ENCODE measurements at places on chromosomes 2 and 18.

DNA sequence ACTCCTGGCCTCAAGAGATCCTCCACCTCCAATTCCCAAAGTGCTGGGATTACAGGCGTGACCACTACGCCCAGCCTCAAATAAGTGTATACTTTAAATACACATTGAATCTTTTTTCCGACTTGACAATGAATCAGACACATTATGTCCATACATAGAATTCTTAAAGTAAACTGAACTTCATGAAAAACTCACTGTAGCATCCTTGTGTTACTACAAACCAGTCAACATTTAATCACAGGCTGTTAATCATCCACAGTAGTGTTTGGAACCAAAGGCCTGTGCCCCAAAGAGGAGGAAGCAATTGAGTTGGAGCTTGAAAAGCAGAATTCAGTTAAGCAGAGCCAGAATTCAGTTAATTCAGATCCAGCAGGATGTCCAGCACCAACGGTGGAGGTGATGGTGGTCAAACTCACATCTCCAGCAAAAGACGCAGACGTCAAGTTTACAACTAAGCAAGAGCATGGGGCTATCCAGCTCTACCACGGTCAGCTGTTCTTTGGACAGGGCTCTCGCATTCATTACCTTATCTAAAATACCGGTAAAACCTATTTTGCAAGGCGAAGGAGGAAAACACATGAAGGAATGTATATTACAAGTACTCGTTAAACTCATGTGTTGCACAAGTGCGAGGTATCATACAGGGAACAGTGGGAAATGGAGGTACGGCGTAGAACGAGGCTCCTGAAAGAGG is 1.2 kb downstream of the SLC39A6 start:
- DNase-seq: no peak

- DNase-seq: no peak
Measured at GRCh38 chr18:13452388-13452811, 233.8 kb downstream of the LDLRAD4 start.

DNA sequence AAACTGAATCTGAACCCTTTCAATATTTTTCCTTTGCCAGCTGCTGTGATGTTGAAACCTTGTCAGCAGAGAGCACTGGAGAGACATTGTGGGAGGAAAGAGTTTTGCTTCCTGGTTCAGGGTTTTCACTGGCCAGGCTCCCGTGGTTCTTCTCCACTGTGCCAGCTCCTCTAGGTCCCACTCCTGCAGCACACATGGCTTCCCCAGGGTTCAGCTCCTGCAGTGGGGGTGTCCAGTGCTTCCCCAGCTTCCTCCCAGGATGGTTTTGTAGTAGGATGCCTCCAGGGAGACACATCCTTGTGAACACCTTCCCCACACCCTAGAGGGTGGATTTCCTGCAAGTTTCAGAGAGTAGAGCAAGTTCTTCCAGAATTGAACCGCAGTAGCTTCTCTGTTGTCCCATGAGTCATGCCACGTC is 24.0 kb upstream of the SULT1C3 start:
- DNase-seq: no peak

DNA sequence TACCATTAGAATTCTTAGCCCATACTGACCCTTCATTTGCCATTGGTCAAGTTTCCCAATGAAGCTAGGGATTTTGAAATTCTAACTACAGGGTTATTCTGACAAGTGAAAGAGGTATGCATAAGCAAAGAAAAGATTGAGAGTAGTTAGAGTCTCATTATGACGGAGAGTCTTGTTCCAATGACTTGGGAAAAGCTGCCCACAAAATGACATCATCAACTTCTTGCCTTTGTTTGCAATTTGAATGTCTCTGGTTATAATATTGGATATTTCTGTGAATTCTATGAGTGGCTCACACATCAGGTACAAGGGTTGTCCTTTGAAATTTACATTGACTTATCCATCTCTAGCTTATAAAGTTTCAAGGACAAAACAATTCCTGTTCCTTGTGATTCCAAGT is 772.2 kb downstream of the TRIB2 start:
- no peak for DNase-seq

DNA sequence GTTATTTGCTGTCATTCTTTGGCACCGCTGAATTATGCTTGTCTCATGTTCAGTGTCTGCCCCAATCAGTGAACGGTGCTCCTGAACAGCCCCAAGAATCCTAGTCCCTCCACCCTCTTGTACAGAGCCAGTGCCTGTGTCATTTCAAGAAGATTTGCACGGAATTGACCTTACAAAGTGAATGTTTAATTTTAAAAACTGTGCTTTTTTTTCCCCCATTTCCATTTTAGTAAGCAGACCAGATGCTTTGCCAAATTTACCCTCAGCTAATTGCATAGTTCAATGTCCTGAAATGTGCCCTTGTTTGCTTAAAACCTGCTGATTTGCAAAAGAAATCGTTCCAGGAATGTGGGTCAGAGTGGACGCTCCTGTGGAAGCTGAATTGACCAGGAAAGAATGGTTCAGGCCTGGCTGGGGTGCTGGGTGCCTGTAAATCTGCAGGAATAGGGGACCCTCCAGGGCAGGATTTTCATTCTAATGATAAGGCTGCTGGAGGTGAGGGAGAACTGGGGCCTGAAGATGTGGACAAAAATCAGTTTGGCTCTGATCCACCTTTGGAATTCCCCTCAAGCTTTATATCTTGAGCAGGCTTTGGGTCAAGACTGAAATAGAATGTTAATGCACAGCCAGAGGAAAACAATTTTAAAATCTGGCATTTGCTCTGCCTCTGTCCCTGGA is 20.1 kb downstream of the TMEM17 start:
- no peak for DNase-seq
